Hepatocyte (in vitro differentiated cells): ENCODE measurements at places on chromosomes 12 and 14. TPM values are rescaled to one million over a fixed set of nuclear protein-coding genes. Genes with fewer than 3 reads are reported as not detected.
A peak's percentile ranks its signal among the peaks of the same experiment; 100 is the strongest.

LAG3 gene
- 0.52 and 0.70 TPM in 2 replicates for total RNA-seq

CAPS2 gene
- total RNA-seq: 2.0 and 2.6 TPM in 2 replicates

ZNF891 gene
- 2.2 TPM in 2 replicates for total RNA-seq

DNA sequence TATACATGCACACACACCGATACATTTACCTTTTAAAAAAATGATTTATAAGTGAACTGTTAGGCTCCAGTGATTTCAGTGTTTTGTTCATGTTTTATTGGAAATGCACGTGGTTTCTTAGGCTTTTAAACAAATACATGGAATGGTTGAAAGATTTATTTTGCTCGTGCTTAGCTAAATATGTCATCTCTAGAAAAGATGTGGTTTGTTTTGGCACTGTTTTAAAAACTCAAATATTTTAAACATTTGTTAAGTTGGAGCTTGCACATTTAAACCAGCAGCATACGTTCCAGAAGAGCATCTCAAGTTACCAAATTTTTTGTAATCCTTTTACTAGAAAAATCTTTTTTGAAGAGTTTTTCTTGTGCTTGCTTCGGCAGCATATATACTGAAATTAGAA is 44.5 kb downstream of the FOXA1 start:
- no peak for DNase-seq

DNA sequence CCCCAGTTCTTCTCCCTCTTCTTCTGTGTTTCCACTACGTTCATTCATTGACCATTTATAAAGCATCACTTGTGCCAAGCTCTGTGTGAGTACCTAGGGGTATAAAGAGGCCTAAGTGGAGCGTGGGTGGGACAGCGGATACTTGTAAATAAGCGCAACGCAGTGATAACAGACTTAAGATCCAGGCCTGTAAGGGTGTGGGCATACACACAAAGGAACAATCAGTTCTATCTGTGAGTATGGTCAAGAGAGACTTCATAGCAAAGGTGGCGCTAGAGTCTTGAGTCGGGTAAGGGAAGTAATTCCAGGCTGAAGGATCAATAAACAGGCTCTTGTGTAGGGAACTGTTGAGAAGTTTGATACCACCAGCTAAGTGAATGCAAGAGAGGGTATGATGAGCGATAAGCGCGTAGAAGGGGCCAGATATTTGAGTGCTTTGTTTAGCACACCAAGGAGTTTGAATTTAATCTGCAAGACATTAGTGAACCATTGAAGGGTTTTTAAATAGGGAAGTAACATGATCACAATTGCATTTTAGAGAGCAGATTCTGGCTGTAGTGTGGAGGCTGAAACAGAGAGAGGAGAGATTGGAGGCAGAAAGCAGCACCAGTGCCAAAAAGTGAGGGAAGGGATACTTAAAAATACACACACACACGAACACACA is 1.0 kb upstream of the GXYLT1 start:
- peak; percentile 30 for DNase-seq

DNA sequence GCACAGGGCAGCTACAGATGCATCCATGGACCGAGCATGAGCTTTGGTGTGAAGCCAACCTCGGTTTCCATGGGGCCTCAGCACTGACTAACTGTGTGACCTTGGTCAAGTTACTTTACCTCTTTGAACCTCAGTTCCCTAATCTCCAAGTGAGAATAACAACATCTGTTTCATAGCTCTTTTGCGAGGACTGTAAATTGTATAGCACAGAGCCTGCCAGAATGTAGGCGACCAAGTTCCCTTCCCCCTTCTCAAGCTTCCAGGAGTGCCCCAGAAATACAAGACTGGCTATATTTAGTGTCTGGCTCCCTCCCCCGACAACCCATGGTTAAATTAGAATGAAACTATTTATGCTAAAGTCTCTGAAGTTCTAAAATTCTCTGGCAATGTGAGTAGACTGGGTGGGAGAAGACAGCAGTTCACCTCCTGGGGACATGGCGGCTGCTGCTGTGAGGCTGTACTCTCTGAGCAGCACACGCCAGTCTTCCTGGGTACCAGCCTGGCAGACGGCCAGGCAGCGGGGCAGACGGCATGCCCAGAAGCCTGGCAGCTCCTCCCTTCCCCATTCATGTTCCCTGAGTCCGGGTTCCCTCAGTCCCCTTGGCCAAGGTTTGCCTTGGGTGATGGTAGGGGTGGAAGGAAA is 22.0 kb upstream of the TMED10 start:
- no peak for DNase-seq

DNA sequence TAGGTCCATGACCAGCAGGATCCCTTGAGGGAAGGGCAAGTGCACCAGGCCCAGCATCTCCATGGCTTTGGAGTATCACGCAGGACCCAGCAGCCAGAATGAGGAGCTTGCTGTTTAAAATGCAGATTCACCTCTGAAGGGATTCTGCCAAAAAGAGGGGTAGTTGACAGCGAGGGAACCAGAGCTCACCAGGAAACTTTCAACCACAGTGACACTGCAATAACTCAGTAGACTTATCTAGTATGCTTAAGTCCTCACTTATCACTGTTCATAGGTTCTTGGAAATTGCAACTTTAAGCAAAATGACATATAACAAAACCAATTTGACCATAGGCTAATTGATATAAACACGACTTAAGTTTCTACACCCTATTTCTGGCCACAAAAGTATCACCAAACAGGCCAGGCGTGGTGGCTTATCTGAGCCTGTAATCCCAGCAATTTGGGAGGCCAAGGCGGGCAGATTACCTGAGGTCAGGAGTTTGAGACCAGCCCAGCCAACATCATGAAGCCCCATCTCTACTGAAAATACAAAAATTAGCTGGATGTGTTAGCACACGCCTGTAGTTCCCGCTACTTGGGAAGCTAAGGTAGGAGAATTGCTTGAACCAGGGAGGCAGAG is 21.4 kb upstream of the CKAP4 start:
- DNase-seq: no peak

DNA sequence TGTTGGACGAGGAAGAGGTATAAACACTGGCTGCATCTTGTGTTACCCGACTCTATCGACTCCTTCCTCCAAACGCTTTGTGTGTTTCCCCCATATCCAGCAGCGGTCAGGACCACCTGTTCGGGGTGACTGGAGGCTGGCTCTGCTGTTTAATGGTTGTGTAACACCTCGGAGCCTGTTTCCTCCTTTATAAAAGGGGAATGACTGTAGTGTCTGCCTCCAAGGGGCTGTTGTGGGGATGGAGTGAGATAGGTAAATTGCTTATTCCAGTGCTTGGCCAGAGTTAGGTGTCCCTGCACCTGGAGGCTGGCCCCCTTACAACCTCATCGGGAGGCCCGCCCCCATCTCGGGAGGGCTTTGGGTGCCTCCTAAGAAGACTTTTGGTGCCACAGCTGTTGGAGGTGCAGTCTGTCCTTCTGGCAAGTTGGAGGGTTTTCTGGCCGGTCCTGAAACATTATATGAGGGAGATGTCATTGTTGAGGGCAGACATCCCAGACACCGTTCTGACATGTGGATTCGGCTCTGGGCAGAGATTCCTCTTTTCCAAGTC is 1.1 kb downstream of the MLXIP start:
- DNase-seq: no peak

DNA sequence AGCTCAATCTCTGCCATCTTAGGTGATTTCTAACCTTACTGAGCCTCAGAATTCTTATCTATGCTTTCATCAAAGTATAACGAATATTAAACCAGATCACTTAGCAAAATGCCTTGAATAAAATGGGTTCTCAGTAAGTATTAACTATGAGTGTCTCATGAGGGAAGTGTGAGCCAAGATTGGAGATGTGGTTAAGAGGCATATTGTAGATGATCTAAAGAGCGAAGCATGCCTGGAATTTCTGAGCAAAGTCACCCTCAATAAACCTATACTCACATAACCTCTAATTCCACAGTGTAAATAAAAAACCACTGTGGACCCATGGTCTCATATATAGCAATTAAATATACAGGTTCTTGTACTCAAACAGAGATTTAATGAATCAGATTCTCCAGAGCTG is 193.1 kb upstream of the FSCB start:
- DNase-seq: peak; percentile 8

DNA sequence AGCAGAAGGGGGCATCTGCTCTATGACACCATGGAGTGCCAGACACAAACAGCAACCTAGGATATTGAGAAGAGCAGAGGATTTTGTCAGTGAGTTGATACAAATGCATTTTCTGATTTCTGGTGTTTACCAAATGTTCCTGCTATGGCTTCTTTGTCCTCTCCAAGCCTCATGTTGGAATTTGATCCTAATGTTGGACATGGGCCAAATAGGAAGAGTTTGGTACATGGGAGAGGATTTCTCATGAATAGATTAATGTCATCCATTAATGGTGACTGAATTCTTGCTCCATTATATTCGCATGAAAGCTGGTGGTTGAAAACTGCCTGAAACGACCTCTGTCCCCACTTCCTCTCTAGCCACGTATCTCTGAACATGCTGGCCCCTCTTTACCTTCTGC is 1002.2 kb upstream of the FLRT2 start:
- no peak for DNase-seq

- DNase-seq: no peak
These were observed 40.4 kb downstream of the PSEN1 start for GRCh38 chr14:73176685-73177084.

DNA sequence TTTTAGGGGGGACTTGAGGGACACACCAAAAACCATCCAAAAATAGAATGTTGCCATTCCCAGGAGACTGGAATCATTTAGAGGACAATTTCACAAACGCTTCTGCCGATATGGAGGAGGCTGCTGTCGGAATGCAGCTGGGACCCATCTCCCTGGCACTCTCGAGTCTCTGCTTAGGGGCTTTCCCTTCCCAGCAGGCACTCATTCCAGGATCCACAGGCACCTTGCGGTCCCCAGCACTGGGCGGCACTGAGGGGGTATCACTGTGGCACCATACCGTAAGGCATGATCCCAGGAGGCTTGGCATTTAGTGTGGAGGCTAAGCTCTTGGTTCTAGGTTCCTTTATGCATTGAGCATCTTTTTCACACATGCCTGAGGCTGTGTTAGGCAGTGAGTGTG is 36.6 kb upstream of the LTBP2 start:
- DNase-seq: no peak

- DNase-seq: peak; percentile 12
These were observed 15.0 kb downstream of the ATF1 start for GRCh38 chr12:50778663-50779590.
